ENCODE measurements at places on chromosomes 3 and 15.

- no peak for DNase-seq
Measured at GRCh38 chr15:73954188-73955145, 28.2 kb downstream of the LOXL1 start.

GRCh38 chr15:67914537-67915460 lies 75.0 kb upstream of the RNU6-1 start:
- peak; percentile 73 for DNase-seq

DNA sequence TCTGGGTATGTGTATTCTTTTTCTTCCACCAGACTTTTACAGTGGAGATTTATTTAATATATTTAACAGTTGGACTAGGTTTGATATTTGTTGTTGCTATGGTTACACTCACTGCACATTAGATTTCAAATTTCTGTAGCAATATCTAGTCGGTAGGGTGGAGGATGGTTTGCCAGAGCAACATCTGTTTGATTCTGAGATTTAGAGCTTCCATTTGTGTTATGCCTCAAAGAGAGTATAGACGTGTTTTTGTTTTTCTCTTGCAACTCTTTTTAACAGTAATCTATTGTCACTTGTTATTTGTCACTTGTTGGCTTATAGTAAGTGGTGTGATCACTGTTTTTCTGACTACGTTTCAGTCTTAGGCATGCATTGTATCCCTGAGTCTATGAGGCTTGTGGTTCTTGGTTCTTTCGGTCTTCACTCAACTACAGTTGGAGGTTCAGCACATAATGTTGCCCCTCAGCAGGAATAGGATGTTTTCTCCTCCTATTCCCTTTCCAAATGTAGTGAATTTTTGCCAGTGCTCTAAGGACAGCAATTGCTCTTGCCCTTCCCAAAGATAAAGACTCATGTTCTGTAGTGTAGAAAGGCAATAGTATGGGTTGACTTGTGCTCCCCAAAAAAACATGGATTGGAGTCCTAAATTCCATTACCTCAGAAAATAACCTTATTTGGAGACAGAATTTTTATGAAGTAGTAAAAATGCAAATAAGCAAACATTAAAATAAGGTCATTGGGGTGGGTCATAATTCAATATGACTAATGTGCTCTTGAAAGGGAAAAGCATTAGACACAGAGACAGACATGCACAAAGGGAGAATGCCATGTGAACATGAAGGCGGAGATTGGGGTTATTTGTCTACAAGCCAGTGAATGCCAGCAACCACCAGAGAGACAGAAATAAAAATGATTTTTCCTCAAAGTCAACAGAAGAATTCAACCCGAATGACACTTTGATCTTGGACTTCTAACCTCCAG lies 692.1 kb downstream of the DIPK2A start:
- no peak for DNase-seq

DNA sequence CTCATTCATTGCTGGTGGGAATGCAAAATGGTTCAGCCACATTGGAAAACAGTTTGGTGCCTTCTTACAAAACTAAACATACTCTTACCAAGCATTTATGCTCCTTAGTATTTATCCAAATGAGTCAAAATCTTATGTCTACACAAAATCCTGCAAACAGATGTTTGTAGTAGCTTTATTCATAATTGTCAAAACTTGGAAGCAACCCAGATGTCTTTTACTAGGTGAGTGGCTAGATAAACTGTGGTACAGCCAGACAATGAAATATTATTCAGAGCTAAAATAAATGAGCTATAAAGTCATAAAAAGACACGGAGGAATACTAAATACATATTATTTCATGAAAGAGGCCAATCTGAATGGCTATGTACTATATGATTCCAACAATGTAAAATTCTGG lies 709.5 kb downstream of the NSUN3 start:
- DNase-seq, result no peak

DNA sequence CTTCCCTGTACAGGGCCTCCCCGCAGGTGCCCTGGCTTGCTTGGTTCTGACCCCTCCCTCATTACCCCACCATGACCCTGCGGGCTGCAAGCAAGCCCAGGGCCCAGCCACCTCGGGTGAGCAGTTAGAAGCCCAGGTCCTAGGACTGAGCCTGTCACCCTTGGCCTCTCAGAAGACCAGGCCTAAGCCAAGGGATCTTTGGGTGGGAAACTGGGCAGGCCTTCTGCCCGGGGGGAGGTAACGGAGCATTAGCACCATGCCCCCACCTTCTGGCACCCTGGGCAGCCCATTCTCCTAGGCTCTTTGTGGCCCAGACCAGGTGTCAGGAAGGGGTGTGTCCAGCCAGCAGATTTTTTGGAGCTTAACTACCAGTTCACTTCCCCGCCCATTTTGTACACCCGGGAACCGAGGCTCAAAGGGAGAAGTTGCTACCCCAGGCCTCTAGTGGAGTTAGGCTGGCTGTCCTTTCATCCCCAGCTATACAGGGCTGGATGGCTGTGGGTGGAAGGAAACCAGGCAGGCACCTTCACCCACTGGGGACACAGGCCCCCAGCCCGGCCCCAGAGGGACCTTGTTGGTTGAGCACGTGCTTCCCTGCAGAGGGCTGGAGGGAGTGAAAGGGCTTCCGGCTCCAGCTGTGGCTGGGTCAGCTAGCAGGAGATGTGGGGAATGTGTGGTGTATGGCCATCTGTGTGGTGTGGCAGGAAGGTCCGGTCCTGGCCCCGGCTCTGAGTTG lies 1.4 kb downstream of the CSK start:
- DNase-seq, result no peak

DNA sequence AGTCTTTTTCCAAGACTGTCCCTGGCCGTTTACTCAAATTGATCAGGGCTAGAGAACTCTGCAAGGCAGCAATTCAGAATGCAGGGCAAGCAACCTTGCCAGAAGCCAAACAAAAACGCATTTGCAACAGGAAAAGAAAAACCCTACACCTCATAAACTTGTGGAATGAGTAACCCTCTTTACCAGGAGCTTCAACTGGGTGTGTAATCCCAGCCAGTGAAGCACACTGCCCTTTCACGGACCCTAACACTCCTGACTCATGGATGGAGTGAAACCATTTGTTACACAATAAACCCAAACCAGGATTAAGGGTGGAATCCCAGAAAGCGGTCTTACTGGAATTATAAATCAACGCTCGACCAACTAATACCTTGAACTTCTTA lies 14.8 kb upstream of the LDHAL6B start:
- DNase-seq, result no peak

- DNase-seq, result no peak
Measured at GRCh38 chr3:69856965-69857705, 117.9 kb downstream of the MITF start.

- no peak for DNase-seq
Measured at GRCh38 chr3:129180461-129180860, 3.2 kb downstream of the CNBP start.

DNA sequence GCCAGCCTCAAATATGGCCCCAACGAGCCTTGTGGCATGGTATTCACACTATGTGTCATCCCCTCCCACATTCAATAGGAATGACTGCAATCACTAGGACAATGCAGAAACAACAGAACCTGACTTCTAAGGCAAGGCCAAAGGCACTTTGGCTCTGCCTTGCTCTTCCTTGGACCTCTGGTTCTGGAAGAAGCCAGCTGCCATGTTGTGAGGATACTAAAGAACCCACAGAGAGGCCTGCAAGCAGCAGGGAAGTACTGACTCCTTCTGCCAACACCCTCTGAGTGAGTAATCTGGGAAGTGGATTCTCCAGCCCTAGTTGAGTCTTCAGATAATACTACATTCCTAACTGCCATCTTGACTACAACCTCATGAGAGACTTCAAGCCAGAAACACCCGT lies 64.7 kb downstream of the ADAMTS9 start:
- DNase-seq, result no peak

GRCh38 chr15:75733761-75734651 lies 21.4 kb upstream of the CSPG4 start:
- no peak for DNase-seq
